ENCODE measurements at places on chromosomes 2 and 18. TPM values are rescaled to one million over a fixed set of nuclear protein-coding genes. Genes with fewer than 3 reads are reported as not detected.

NOL4 gene
- total RNA-seq: not detected

FBXO41 gene
- 4.3 TPM for total RNA-seq

TLX2 gene
- total RNA-seq: 2.8 TPM

CKAP2L gene
- 14.0 TPM for total RNA-seq

GDF7 gene
- 0.04 TPM for total RNA-seq

PNPT1 gene
- total RNA-seq: 33.9 TPM

ALK gene
- 0.34 TPM for total RNA-seq

AQP12A gene
- not detected for total RNA-seq

GAREM1 gene
- total RNA-seq: 2.2 TPM

ABCG5 gene
- not detected for total RNA-seq

ERFE gene
- 14.8 TPM for total RNA-seq

PDE1A gene
- not detected for total RNA-seq

EFR3B gene
- total RNA-seq: 0.45 TPM

KCNG3 gene
- total RNA-seq: 0.24 TPM

RGPD8 gene
- total RNA-seq: 6.9 TPM

TEX44 gene
- not detected for total RNA-seq

SLC9A4 gene
- total RNA-seq: not detected

SYT4 gene
- not detected for total RNA-seq

MAB21L4 gene
- not detected for total RNA-seq

EGR4 gene
- 0.05 TPM for total RNA-seq

SCTR gene
- total RNA-seq: not detected

INO80D gene
- 4.0 TPM for total RNA-seq

SPC25 gene
- 9.7 TPM for total RNA-seq

TIMM21 gene
- total RNA-seq: 32.7 TPM

HOXD8 gene
- 5.3 TPM for total RNA-seq

ALKAL2 gene
- total RNA-seq: not detected

CD207 gene
- total RNA-seq: 0.11 TPM

KIF3C gene
- 21.8 TPM for total RNA-seq

Measured in A375 (cell line).